GM10248 (cell line): ENCODE measurements at places on chromosomes 1 and 21.
A peak's percentile ranks its signal among the peaks of the same experiment; 100 is the strongest.

DNA sequence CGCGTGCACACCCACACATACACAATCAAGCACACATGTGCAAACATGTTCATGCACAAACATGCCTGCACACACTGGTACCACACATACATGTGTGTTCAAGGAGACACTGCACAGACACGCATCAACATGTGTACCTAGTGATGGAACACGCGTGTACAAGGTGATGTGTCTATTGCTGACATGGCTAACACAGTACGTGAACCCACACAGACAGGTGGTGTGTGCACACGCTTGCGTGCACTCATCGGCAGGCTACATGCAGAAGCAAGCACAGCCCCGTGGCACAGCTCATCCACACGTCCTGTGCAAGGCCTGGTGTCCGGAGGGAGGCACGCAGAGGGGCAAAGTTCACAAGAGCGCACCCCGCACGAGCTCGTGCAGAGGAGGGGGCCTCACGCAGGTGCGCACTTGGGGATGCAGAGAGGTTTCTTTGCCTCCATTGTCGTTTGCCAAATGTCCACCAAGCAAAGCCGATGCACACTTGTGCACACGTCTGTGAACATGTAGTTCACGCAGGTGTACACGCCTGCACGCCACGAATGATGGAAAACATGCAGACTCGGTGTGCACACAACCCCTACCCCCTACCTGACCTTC, 969 bp downstream of the ACAP3 start:
- no peak for DNase-seq

- peak; percentile 43 for DNase-seq
Observed at GRCh38 chr1:90579212-90579802, 137.8 kb downstream of the BARHL2 start.

GRCh38 chr1:3735027-3735681, 17.1 kb upstream of the CCDC27 start:
- DNase-seq: no peak

DNA sequence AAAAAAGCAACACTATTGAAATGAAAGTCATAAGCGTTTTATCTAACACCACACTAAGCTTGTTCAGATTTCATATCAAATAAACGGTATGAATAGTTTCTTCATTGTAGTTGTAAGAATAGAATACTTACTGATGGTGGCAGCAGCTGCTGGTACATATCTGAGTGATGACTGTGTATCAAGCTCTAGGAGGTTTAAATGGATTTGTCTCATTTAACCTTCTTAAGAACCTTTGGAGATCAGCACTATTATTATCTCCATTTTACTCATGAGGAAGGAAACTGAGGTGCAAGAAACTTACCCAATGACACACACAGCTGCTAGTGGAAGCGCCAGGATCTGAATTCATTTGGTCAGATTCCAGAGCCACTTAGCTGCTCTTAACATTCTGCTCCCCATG, 104.0 kb downstream of the EIF4G3 start:
- DNase-seq: no peak

DNA sequence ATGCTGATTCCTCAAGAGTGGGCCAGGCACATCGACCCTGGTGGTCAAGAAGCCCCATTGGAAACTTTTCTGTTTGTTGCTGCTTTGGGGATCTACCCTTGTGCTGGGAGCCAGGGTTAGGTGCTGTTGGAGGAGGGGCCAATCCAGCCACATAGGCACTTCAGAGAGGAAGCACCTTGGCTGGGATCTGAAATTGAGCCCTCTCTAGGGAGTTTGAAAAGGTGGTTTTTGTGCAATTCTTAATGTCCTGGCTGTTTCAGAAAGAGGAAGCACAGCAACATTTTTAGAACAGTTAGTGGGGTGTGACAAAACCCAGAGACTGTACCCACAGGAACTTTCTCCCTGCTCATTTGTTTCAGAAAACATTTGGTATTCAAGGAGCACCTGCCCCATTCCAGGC, 17.2 kb upstream of the BEND5 start:
- peak; percentile 31 for DNase-seq

DNA sequence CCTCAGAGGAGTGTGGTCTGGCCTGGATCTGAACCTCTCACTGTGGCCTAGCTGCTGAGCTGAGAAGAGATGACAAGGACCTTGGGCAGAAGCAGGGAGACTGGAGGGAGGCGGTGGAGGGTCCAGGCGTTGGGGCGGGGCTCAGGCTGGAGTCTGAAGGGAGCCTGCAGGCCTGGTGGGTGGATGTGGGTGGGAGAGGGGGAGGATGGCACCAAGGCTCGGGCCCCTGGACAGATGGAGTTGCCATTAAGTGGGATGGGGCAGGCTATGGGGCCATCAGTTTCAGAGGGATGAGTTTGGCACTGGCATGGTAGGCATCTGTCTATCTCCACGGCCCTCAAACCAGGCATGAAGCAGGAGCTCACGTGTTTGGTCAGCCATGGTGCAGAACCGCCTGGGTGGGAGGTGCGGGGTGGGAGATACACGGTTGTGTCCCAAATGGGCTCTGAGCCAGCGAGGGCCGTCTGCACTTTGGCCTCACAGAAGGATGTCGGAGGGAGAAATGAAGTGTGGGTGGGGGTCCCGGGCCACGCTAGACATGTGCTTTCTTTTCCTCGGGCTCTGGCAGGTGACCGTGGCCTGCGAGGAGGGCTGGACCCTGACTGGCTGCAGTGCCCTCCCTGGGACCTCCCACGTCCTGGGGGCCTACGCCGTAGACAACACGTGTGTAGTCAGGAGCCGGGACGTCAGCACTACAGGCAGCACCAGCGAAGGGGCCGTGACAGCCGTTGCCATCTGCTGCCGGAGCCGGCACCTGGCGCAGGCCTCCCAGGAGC, 23.6 kb downstream of the PCSK9 start:
- peak; percentile 12 for DNase-seq

- DNase-seq: no peak
Observed at GRCh38 chr1:207810606-207811295, 58.9 kb downstream of the CD46 start.

DNA sequence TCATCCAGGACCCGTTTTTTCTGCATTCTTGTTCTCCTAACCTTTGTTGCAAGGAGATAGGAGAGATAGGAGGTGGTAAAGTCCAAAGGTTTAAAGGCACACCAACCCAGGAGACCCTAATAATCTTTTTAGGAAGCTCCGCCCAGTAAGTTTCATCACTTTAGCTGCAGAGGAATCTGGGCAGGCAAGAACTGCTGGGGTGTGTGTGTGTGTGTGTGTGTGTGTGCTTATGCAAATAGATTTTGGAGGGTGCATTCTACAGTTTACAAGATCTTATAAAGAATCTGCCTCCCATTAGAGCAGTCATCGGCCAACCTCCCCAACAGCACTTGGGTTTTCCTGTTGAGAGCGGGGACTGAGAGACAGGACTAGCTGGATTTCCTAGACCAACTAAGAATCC, 3.9 kb upstream of the IL10 start:
- DNase-seq: no peak

GRCh38 chr1:91406773-91407389, 2.2 kb upstream of the HFM1 start:
- DNase-seq: no peak

GRCh38 chr1:226736001-226736907, 2.8 kb downstream of the ITPKB start:
- DNase-seq: no peak

DNA sequence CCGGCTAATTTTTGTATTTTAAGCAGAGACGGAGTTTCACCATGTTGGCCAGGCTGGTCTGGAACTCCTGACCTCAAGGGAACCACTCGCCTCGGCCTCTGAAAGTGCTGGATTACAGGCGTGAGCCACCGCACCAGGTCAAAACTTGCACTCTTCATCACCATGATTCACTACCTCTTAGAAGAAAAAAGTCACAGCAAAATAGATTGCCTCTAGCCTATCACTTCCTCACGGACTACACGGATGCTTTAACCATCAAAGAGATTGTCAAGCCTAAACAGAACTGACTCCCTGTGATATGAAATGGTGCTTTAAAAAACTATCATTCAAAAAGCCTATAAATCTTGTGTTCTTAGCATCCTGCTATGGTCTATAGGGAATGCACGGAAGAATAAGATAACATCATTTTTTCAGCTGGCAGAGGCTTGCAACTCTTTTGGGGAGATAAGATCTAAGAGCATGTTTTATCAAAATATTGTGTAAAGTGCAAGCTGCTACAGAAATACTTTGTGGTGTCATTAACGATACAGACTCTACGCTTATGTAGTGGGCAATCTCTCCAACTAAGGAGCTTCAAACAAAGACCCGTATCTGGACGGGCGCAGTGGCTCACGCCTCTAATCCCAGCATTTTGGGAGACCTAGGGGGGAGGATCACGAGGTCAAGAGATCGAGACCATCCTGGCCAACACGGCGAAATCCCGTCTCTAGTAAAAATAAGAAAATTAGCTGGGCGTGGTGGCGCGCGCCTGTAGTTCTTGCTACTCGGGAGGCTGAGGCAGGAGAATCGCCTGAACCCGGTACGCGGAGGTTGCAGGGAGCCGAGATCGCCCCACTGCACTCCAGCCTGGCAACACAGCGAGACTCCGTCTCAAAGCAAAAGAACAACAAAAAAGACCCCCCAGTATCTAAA, 966 bp downstream of the TFB2M start:
- DNase-seq: no peak

DNA sequence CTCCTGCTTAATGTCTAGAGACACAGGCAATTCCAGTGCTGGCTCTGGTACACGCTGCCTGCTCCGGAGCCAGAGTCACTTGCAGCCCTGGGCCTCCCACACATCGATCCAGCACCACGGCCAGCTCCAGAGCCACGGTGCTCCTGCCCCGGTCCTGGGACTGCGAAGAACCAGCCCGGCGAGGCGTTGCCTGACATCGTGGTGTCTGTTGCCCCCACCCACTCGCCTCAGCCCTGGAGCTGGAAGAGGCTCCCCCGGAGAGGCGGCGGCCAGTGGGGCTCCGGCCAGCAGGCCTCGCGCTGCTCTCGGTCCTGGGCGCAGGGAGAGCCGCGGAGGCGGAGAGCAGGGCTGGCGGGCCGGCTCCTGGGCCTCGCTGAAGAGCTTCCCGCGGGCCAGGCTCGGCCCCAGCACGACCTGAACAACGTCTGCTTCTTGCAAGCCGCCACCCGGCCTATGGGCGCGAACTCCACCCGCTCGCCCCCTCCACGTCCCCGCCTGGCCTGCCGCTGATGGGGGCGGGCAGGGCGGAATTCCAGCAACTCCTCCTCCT, 364.8 kb downstream of the CEP170 start:
- DNase-seq: no peak

DNA sequence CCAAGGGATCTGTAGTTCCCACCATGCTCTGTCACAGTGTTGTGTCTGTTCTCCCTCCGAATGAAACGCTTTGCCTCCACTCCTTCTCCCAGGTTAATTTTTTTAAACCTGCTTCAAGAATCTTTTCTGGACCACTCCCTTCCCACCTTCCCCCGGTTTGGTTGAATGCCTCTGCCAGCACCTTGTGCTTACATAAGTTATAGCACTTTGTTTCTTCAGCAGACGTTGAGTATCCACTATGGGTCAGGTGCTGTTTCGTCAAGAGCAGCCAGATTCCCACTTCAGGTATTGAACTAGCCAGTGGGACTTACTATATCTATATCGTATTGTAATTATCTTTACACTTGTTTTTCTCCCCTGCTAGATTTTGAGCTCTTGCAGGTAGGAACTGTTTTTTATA, 27.6 kb downstream of the TTF2 start:
- no peak for DNase-seq

DNA sequence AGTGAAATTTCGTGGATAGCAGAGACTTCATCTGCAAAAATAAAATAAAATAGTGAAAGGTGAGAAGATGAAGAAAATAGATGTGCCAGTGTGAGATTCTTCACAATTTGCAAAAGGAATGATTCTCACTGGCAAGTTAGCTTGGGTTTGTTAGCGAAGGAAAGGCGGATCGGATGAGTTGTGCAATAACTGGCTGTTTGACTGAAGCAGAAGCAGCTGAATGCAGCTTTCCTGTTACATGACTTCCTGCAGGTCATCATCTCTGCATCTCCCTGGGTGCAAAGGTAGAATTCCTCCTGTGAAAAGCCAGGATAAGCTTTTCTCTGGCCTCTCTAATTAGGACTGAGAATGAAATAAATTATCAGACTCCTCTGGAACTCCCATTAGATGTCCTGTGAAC, 263.1 kb upstream of the CHRM3 start:
- DNase-seq: no peak

GRCh38 chr1:190679044-190679443, 201.4 kb upstream of the BRINP3 start:
- DNase-seq: no peak

DNA sequence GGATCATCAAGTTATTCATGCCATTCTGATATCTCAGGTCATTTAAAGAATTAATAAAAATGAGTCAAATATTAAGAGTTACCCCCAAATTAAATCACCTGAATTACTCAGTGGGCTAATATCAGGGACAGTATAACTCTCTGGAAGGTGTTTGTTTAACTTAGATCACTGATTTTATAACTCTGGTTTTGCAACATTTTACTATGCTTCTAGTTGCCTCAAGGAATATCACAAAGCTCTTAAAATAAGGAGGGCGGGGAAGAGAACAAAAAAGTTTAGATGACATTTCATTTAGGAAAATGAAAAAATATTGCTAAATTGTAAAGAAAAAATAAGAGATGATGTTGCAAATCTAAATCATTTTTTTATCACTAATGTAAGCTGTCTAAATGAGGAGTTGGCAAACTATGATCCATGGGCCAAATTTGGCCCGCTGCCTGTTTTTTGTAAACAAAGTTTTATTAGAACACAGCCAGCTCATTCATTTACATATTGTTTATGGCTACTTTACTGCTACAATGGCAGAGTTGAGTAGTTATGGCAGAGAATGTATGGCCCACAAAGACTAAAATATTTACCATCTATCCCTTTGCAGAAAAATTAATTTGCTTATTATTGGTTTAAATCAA, 31.9 kb upstream of the SLC19A2 start:
- DNase-seq: no peak

DNA sequence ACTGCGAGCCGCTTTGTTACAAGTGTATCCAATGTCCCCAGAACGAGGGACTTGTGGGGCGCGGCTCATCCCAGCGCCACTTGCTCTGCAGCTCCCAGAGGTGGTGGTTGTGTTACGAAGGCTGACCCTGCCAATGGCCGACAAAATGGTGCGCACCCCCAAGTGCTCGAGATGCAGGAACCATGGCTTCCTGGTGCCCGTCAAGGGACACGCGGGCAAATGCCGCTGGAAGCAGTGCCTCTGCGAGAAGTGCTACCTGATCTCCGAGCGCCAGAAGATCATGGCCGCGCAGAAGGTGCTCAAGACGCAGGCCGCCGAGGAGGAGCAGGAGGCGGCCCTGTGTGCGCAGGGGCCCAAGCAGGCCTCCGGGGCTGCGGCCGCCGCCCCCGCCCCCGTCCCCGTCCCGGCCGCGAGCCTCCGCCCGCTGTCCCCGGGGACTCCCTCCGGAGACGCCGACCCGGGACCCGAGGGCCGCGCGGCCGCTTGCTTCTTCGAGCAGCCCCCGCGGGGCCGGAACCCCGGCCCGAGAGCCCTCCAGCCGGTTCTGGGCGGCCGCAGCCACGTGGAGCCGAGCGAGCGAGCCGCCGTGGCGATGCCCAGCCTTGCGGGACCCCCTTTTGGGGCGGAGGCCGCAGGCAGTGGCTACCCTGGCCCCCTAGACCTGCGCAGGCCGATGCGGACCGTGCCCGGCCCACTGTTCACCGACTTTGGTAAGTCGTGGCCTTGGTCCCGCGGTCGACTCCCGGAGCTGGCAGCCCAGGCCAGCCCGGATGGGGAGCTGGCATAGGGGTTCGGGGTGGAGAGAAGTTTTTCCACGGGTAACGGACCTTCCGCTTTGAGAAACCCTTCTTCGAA, at the start of gene DMRTB1:
Gene DMRTB1 (plus strand): TSS at position 79 of the 855 bp plus-strand sequence. CDS start 55 bp downstream, at position 134.
- no peak for DNase-seq
